ENCODE measurements at places on chromosomes 3 and 15.

GRCh38 chr3:71264840-71265239, 318.7 kb downstream of the FOXP1 start:
- DNase-seq, result no peak

DNA sequence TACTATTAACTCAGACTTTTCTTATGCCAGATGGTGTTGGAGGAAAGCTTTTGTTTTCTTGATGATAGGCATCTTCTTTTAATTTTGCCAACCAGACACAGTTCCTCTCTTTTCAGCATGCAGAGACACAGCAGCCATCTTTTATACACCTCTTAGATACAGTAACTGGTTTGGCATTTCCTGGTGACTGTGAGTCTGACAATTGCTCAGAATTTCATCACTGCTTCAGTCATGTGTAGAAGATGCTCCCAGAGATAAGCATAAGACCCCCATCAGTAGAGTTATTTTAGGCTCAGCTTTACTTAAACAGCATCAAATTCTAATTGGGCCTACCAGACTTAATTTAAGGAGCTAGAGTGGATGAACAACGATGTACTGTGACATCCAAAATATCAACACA, 779.0 kb downstream of the SQOR start:
- no peak for DNase-seq

DNA sequence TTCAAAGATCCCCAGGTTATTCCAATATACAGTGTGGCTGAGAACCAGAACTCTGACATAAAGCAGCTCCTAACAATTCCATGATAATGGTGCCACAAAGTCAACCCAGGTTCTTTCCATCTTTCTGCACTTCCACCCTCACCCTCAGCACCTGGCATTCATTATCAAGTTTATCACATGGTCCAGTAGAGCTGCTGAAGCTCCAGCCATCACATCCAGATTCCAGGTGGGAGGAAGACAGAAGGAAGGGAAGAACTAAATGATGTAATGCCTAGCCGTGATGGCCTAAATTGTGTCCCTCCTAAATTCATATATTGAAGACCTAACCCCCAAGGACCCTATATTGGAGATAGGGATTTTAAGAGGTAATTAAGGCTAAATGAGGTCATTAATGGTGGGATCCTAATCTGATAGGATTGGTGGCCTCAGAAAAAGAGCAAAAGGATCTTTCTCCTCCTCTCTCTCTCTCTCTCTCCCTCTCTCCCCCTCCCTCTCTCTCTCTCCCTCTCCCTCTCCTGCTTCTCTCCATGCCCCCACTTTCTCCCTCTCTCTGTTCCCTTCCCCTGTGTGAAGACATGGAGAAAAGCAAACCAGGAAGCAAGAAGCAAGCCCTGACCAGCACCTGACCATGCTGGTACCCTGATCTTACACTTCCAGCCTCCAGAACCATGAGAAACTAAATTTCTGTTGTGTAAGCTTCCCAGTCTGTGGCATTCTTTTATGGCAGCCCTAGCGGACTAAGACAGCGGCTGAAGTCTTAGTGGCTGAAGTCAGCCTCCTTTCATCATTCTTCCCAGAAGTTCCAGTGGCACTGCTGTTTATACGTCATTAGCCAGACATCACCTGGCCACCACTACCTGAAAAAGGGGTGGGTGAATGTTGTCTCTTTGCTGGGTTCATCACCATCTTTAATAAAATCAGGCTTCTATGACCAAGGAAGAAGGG, 369.7 kb upstream of the PROK2 start:
- no peak for DNase-seq

GRCh38 chr3:150771600-150771999, 8.6 kb upstream of the SIAH2 start:
- DNase-seq, result no peak

- DNase-seq, result no peak
These were observed 18.6 kb downstream of the CCR9 start for GRCh38 chr3:45904931-45905330.

DNA sequence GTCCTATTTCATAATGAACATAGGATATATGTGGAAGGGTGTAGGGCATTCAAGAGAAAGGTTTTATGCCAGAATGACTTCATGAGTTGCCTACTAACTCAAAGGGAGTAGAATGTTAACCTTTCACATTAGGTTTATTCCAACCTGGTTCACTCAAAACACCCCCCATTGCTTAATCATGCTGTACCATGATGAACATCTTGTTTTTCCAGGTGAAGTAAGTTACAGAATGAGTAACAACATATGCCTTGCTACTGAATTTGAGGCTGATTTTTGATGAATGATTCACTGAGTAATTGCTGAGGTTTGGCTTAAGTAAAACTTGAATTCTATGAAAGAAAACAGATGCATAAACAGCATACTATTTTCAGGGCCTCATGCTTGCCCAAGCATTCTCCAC, 5.9 kb upstream of the CLDN16 start:
- no peak for DNase-seq

- no peak for DNase-seq
These were observed 111.1 kb upstream of the CBLB start for GRCh38 chr3:105979961-105980360.

DNA sequence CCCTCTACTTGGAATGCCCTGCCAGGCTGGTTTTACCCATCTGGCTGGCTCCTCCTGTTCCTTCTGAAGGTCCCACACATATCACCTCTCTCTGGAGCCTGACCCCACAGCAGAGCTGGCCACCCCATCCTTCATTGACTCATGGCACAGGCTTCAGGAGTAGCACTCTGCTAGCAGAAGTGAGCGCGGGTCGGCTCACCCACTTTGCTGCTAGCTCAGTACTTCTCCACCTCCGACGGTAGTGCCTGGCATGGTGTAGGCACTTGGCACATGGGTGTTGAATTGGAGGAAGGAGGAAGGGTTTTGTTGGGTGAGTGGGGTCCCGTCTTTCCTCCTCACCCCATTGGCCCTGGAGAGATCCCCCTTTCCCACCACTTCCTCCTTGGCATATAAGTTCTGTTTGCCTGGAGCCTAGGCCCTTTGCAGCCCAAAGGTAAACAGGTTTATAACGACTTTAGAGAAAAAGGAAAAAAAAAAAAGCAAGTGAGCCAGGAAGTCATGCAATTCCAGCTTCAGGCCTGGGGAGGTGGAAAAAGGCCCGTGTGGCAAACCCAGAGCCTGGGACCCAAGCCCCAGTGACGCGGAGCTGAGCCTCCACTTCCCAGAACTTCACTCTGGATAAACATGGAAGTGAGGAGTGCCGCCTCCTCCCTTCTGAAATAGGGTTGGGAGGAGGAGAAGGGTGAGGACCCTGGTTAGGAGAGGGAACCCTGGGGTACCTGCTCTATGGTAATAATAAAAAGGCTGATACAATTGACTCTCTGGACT, 35.4 kb downstream of the SMAD6 start:
- no peak for DNase-seq

GRCh38 chr15:69956417-69956816, 141.3 kb downstream of the TLE3 start:
- DNase-seq, result no peak

GRCh38 chr15:63338170-63338569, 43.5 kb downstream of the CA12 start:
- no peak for DNase-seq

DNA sequence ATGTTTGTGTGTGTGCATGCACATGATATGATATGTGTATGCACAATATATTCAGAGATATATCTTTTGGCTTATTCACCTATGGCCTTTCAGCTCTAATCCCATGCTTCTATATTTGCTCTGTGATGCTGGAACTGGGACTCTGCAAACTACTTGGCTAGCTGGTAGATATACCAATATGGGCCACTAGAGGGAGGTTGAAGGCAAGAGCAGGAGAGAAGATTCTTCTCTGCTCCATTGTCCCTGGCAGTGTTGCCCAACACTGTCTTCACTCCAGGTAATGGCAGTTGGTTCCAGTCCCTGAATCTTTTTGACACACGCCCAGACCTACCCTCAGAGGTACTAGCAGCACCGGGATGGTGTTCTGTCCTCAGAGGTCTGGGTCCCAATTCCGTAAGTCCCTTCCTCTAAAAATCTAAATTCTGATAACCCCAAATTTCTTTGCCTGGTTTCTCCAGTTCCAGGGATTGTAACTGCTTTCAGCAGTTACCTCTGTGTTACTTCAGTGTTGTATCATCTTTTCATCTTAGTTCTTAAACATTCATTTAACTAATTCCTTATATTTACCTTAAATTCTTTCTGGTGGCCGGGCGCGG, 44.7 kb downstream of the GTPBP8 start:
- DNase-seq, result no peak

DNA sequence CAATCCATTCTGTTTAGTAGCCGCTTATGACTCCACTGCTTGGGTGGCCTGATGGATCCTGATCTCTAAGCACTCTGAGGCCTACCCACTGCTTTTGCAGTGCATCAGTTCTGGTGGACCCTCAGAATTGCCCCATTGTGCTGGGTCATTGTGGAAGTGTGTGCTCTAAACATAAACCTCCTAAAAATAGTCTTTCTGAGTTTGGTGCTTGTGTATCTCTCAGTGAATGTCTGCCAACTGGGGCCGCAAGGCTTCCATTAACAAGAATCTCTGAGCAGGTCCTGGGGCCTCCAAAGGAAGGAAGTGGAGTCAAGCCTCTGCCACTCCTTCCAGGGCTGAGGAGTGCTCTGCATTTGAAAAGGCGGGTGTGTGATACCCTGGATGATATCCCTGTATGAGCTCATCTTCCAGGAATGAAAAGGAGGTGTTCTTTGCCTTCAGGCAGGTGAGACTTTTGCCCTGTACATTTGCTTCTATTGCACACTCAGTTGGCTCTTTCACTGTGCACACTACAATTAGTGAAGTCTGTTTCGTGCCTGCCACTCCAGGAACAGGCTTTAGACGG, 80.0 kb upstream of the CACNA2D3 start:
- no peak for DNase-seq

DNA sequence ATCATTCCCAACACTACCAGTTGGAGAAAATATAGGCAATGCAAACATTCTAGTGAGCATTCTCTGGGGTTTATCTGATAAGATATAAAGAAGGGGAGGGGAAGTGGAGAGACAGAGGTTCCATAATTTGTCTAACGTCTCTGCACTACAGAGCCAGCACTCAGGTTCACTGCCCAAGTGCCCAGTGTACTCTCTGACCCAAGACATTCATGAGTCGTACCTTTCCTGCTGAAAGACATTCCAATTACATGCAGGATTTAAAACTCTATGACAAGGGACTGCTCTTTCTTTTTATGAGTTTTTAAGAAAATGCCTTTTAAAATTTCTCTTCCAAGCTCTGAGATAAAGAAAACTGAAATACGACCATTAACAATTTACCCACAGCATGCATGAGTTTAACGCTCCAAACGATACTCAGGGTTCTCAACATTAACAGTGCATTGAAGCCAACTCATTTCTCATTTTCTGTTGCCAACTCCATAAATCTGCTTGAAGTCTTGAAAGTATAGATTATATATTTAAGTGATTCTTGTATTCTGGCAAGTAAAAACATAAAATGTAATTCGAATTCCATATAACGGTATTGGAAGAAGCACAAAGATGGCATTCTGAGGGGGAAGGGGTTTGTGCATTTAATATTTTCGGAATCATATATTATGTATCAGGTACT, 193.4 kb downstream of the SUCLG2 start:
- no peak for DNase-seq

- DNase-seq, result no peak
These were observed 162.9 kb upstream of the LRTM1 start for GRCh38 chr3:55090746-55091145.

DNA sequence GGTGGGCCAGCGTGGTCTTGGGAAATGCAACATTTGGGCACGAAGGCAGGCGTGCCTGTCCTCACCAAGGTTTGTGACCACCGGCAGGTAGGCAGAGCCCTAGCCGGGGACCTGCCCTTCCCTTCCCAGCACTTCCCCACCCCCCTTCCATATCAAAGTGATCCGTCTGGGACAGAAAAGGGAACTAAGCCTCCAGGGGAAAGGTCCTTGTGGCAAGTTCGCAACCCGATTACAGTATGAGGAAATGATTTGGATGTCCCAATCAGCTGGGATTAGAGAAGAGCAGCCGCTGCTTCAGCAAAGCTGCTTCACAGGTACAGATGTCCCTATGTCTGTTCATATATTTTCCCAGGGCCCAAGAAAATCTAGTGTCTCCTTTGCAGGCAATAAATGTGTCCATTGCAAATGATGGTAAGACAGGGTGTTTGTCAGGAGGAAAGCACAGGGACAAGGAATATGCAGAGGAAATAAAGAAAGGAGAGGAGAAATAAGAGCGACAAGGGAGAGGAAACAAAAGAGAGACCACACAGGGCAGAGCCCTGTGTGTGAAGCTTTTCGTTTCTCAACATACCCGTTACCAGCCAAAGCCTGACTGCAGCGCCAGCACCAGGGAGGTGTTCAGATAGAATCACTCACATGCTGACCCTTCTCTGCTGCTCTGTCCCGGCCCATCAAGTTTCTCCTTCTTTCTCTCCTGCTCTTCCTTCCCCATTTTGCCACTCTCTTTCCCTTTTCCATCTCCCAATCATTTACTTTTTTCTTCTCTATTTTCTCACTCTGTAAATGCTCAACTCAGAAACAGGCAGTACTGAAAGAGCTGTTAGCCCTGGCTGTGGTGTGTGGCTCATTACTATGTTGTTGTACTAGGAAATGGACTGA, 17.4 kb upstream of the SECISBP2L start:
- DNase-seq, result no peak

- DNase-seq, result no peak
These were observed 14.5 kb downstream of the C3orf20 start for GRCh38 chr3:14689247-14689980.

DNA sequence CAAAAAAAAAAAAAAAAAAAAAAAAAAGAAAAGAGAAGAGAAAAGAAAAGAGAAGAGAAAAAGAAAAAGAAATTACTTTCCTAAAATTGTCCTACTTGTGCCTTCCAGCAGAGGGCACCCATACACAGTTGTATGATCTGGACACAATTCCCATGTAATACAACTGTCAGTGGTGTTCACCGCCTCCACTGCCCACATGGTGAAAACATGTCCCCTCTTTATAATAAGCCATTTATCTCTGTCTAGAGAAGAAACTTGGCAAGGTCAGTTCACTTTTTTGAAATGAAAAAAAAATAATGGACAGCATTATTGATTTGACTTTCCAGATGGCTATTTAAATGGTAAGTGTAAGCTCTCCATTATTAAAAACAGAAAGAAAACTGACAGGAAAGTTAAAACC, 459.4 kb downstream of the GBE1 start:
- no peak for DNase-seq

DNA sequence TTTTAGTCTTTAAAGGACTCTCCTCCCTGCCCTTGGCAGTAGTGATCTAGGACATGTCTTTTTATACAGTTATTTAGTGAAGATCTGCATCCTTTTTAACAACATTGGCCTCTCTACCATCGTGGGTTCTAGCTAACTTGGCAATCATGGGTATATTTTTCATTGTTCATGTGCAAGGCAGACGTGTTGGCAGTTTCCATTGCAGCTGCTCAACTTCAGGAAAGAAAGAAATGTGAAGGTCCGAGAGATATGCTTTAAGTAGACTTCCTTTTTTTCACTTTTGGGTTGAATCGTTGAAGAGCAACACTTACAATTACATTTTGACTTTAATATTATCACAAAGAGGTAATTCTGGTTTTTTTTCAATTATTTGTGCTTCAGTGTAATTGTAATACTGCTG, 172.6 kb downstream of the SATB1 start:
- no peak for DNase-seq
